Left renal pelvis (tissue), 4 donors: ENCODE measurements at places on chromosomes 2 and 18.

GRCh38 chr2:20438334-20439192 lies 8.3 kb upstream of the RHOB start:
- DNase-seq = no peak

GRCh38 chr2:101912545-101912944 lies 79.2 kb upstream of the IL1R2 start:
- DNase-seq = no peak

GRCh38 chr18:24023185-24023814 lies 8.7 kb downstream of the TTC39C start:
- no peak for DNase-seq

GRCh38 chr2:216436383-216436782 lies 24.1 kb downstream of the SMARCAL1 start:
- DNase-seq = no peak

DNA sequence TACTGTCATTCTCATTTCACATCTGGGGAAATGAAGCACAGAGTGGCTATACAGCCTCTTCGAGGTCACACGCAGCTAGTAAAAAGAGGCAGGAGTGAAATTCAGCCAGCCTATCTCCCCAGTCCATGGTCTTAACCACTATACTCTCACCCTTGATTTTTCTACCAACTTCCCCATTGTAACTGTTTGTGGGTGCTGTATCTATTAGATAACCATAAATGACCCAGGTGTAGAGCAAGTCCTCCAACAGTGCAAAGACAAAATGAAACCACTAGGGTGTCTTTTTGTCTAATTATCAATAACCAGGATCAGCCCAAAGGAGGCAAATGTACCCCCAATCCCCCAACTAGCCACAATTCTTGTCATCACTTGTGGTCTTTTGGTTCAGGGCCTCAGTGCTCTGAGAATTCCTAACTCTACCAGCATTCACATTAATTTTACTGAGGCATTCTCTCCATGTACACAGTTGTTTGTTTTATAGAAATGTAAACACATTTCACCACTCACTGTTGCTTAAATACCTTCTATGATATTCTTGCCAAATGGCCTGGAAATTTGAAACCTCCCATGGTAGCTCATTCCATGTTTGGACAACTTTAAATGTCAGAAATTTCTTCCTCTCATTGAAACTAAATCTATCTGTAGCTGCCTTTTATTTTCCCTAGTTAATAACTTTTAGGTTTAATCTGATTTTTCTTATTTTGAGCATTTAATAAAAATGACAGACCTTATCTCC lies 58.7 kb downstream of the SLC40A1 start:
- no peak for DNase-seq

GRCh38 chr18:32552421-32553030 lies 81.8 kb upstream of the GAREM1 start:
- no peak for DNase-seq

DNA sequence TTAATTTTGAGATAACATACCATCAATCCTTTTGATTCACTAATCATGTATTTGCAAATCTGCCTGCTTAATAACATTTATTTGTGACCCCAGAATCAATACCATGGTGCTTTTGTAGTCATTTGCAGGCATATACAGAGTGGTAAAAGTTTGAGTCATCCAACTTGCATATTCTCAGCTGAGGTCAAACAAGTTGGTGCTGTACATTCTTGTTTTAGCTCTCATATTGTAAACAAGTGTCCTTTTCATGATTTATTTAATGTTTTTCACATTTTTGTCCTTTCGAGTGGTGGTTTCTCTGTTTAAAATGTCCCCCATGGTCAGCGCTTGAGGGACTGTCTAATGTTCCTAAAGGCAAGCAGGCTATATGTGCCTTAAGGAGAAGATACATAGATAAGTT lies 17.5 kb downstream of the RAB27B start:
- DNase-seq = no peak

- DNase-seq = no peak
Measured at GRCh38 chr2:218859988-218860831, 605 bp downstream of the WNT6 start.

- DNase-seq = no peak
Measured at GRCh38 chr2:240397924-240398645, 37.4 kb upstream of the GPC1 start.

DNA sequence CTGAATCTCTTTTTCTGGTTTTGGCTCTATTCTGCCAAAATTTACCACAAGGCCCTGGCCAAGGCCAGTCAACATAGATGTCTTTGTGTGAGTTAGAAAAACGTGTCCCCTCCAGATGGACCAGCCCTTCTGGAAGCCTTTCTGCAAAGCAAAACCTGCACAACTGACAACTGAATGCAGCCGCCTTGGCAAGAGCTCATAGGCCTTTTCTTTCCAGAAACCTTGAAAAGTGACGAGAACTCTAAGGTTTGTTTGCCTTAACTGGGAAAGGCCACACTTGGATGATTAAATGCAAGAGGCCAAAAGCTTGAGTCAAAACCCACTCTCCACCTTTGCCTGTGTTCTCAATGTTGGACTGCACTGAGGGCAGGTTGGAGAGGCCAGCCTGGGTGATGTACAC lies 103.9 kb downstream of the COLEC12 start:
- no peak for DNase-seq

DNA sequence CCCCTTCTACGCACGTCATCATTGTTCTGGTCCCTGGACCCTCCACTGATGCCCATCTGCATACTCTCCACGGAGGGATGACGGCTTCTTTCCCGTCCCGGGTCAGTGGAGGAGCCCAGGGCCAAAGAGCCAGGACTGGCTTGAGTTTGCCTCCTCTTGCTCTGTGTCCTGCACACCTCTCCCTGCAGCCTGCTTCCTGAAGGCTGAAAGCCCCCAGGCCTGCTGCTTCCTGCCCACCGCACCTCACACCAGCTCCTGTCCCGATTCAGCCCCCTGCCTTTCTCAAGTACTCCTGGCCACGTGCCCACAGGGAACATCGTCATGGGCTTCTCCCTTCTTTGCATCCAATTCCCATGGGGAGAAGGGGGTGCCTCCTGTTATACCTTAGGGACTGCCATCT lies 7.1 kb downstream of the ADCY3 start:
- DNase-seq = no peak

- DNase-seq = no peak
Measured at GRCh38 chr2:166343467-166343866, 32.3 kb downstream of the SCN9A start.

- DNase-seq = no peak
Measured at GRCh38 chr18:9741793-9742523, 33.9 kb downstream of the RAB31 start.

GRCh38 chr2:98730053-98730706 lies 752 bp downstream of the MGAT4A start:
- peak; percentile 32 for DNase-seq

DNA sequence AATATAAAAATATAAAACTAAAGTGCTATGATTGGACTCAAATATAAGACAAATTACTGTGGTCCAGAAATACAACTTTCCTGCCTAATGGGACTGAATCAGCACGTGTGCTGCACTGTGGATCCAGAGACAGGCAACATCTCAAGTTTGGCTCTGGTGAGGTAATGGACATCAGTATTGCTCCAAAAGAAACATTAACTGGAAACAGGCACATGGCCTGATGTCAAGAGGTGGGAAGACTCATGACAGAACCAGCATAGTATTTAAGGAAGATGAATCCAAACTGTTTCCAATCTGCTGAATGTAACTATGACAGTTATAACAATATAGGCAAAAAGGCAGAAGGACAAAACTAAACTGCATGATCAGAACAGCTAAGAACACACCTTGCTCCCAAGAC lies 354.6 kb downstream of the FSIP2 start:
- DNase-seq = no peak

DNA sequence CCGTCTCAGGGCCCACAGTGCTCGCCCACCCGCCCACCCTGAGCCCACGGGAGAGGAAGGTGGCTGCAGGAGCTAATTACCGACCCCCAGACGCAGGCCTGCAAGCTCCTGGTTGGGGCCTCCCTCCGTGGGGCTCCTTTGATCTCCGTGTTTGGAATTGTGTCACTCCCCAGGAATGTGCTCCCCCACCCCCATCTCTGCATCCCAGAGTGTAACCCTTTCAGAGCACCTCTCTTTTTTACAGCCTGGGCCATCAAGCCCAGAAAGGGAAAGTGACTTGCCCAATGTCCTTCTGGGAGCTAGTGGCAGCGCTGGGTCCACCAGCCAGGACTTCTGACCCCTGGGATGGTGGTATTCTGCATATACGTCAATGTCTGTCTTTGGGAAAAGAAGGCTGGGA lies 335.1 kb downstream of the CYRIA start:
- DNase-seq = no peak

- no peak for DNase-seq
Measured at GRCh38 chr2:30403592-30404312, 43.3 kb upstream of the LCLAT1 start.

DNA sequence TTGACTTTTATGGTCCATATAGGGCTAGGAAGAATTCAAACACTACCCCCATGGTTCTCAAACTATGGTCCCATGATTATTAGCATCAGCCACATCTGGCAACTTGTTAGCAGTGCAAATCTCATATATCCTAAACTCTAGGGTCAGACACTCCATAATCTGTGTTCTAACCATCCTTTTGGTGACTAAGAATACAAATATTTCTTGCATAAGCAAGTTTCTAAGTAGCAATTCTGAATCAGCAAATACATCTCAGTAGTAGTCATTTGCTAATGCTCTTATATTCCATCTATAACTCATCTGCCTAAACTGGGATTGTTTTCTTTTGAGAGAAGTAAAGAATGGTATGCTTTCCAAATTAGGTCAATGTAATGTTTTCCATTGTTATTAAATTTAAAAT lies 447.3 kb downstream of the TMX3 start:
- DNase-seq = no peak

DNA sequence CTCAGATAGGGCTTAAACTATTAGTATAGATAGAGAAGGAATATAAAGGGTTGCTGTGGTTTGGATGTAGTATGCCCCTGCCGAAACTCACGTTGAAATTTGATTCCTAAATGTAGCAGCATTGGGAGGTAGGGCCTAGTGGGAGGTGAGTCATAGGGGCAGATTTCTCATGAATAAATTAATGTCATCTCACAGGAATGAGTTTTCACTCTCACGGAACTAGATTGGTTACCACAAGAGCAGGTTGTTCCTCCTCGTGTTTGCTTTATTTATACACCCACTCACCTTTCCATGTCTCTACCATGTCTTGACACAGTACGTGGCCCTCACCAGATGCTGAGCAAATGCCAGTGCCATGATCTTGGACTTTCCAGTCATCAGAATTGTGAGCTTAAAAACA lies 218.2 kb downstream of the RBM43 start:
- no peak for DNase-seq

GRCh38 chr2:4873876-4874593 lies 818.1 kb upstream of the SOX11 start:
- DNase-seq = no peak

DNA sequence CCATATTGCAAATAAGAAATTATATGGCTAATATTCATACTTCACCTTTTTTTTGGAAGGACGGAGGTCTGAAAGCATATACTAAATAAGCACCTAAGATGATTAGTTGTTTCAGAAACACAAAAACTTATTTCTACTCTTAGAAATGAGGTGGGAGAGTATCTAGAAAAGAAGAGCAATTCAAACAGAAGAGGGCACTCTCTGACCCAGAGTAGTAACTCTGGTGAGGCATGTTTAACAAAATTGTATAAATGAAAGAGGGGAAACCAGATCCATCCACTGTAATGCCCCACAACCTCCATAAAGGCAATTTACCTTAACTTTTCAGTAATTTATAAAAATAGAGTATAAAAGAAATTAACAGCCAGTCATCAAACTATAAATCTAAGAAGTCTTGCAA lies 669.6 kb upstream of the VRK2 start:
- no peak for DNase-seq

GRCh38 chr2:215622837-215623236 lies 187.0 kb upstream of the FN1 start:
- DNase-seq = no peak

- DNase-seq = no peak
Measured at GRCh38 chr2:220465700-220466099, 838.3 kb downstream of the SLC4A3 start.

GRCh38 chr2:230893841-230894781 lies 29.4 kb downstream of the ITM2C start:
- DNase-seq = no peak

DNA sequence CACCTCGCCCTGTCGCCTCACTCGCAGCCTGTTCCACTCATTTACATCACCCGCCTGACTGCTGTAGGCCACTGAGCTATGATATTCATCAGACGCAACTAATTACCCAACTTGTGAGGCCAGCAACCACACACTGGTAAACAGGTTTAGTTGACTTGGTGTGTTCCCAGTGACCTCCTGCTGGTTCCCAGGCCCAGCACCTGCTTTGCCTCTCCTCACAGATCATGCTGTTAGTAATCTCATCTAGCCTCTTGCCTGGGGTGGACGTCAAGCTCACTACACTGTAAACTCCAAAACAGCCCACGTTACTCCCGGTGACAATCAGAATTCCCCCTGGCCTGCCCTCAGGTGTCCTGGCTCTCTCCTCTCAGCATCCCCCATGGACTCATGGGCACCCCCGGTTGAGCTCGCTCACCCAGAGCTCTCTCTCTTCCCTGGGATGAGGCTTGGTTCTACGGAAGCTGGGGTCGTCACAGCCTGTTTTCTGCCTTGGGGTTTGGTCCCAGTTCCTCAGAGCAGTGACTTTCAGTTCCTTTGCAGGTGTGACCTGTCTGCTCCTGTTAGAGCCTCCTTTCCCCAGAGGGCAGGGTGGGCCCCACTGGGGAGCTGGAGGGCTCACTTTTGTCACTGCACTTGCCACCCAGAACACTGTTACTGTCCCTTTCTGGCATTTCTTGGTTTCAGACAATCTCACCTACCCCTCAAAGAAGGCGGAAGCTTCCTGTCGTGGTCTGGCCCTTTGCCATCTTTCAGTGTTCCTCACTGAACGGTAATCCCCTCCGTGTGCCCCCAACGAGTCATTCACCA lies 40.3 kb downstream of the INPP5D start:
- no peak for DNase-seq

GRCh38 chr2:165475277-165476004 lies 5.9 kb downstream of the CSRNP3 start:
- no peak for DNase-seq

GRCh38 chr2:202337706-202338346 lies 38.3 kb upstream of the BMPR2 start:
- no peak for DNase-seq

- no peak for DNase-seq
Measured at GRCh38 chr18:2979129-2979528, 33.8 kb downstream of the LPIN2 start.

- DNase-seq = no peak
Measured at GRCh38 chr18:40313030-40313642, 1641.9 kb upstream of the PIK3C3 start.

DNA sequence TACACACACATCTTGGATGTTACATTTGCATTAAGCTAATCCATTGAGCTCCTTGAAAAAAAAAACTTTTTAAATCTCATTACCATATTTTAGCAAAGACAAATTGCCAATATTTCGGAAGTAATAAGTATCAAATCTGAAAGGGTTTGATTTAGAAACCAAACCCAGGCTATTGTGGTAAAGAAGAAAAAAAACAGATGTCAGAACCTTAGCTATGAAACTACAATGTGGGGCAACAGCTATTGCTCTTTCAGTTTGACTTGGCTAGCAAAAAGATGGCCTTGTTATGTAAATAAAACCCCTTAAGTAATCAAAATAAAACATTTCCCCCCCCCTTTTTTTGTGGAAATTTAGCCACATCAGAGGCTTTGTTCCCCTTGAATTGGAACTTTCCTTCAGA lies 41.2 kb upstream of the REG3A start:
- DNase-seq = no peak
